ENCODE measurements at places on chromosomes 6 and 20. TPM values are rescaled to one million over a fixed set of nuclear protein-coding genes. Genes with fewer than 3 reads are reported as not detected.

DNA sequence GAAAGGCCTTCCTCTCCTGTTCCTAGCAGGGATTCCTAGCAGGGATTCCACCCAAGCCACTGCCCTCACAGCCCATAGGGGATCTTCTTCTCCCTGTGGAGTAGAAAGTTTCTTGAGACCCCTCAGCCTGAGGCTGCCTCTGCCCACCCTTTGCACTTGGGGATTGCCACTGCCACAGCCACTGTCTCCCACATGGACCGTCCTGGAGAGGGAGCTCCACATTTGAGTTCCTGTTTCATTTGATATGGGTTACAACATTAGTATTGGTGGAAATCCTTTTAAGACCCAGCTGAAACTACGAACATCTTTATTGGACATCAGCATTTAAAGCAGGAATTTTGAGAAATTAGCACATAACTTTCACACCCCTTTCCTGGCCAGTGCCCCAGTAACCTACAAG, 25.6 kb downstream of the HLA-G start:
- DNase-seq, result no peak

DNA sequence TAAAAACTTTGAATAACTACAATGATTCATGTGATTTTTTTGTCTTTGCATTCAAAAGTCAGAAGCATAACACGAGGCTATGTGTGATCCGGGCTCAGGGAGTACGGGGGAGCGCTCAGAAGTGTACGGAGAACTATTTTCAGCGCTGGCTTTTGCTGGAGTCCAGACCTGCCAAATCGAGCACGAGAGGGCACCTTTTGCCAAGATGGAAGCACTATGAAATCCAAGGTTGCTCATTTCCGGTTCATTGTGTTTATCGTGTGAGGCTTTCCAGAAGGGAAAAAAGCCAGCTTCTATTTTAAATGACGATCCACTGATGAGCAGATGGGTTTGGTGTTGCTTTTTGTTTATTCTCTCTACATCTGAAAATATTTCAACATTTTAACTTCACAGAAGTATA, 11.3 kb downstream of the RAMACL start:
- no peak for DNase-seq

GRCh38 chr6:101730954-101731353, 337.4 kb downstream of the GRIK2 start:
- no peak for DNase-seq

- DNase-seq, result no peak
Measured at GRCh38 chr20:7723284-7723683, 217.0 kb downstream of the HAO1 start.

- DNase-seq, result no peak
Measured at GRCh38 chr20:24797113-24797512, 152.0 kb upstream of the CST7 start.

GRCh38 chr6:21593412-21593926, at the start of gene SOX4:
TSS of gene SOX4 (plus strand) at chr6:21593751. CDS start at chr6:21594535, 784 bp downstream.
- DNase-seq, result peak; percentile 99

FHL5 gene
- 0.28 TPM for polyA plus RNA-seq

TRIM31 gene
- 0.09 TPM for polyA plus RNA-seq

ADGB gene
- 0.24 TPM for polyA plus RNA-seq

C6orf141 gene
- polyA plus RNA-seq, result 0.54 TPM

MLN gene
- polyA plus RNA-seq, result 1.5 TPM

BTN1A1 gene
- polyA plus RNA-seq, result 0.23 TPM
